ENCODE measurements at places on chromosomes 2 and 18.

GRCh38 chr2:70918016-70918415 is 17.7 kb upstream of the ATP6V1B1 start:
- no peak for DNase-seq

- DNase-seq: no peak
Observed at GRCh38 chr2:74646834-74647482, 1.2 kb downstream of the M1AP start.

- DNase-seq: no peak
Observed at GRCh38 chr2:2597712-2598111, 266.6 kb upstream of the MYT1L start.

GRCh38 chr2:115491186-115491793 is 1048.8 kb downstream of the DPP10 start:
- DNase-seq: no peak

DNA sequence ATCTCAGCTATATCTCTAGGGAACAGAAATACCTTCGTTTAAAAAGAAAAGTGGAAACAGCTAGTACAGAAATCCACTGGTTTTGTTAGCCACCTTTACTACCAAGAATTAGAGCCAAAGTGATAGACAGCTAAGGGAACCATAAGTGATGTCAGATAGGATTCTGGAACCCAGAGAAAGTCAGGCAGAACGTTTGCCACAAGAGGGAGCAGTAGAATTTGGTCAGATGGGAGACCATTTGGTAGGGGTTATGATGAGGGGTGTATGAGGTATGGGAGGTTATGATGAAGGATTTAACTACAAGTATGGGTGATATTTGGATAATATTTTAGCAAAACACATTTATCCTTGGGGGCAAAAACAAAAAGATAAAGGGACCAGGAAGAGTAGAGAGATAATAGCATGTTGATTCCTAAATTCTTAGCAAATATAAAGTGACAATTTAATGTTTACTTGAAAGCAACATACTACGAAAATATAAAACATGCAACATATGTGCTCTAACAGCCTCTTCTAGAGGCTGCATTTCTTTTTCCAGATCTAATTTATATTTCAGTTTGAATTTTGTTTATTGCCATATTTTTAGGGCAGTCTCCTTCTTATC is 3.3 kb downstream of the SLC8A1 start:
- peak; percentile 32 for DNase-seq

DNA sequence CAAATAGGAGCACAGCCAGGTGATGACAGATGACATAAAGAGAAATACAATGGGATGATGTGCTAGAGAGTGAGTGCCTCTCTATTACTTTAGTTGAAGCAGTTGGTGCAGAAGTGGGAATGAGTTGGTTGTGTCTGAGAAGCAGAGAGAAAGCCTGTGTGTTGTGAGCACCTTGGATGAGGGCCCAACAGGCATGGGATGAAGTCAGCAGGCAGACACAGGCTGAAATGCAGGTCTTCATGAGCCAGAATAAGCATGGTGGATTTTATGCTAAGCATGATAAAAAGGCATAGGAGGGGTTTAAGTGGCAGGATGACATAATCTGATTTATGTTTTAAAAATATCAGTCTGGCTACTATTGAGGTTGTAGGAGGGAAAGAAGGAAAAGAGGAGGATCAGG is 71.5 kb downstream of the KLHL14 start:
- DNase-seq: no peak

GRCh38 chr18:23994361-23994902 is 20.1 kb upstream of the TTC39C start:
- no peak for DNase-seq

DNA sequence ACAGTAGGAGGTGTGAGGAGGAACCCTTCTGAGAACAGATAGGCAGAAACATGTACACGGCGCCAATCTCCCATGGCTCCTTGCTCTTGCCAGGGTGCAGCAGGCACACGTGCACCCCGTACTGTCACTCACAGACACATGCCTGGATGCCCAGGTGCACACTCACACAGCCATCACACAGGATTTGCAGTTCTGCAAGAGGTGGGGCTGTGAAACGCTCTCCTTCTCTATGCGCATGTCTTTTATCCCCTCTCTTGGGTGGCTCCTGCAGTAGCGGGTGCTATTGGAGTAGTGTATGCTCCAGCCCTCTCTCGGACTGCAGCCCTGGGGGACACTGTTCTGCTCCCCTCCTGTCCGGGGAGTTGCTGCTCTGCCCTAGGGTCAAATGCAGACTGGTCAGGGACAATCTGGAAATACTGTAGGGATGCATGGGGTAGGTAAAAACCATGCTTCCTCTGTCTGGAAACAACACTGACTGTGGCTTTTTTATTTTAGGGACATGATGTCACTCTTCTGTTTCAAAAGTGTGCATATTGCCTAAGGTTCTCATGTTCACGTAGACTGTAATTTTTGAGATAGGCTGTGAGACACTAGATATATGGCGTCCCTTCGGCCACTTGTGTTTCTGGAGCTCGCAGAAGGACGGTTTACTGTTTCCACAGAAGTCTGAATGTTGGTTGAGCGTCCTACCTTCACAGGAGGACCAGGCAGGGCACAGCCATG is 118.5 kb downstream of the PRKCE start:
- no peak for DNase-seq

DNA sequence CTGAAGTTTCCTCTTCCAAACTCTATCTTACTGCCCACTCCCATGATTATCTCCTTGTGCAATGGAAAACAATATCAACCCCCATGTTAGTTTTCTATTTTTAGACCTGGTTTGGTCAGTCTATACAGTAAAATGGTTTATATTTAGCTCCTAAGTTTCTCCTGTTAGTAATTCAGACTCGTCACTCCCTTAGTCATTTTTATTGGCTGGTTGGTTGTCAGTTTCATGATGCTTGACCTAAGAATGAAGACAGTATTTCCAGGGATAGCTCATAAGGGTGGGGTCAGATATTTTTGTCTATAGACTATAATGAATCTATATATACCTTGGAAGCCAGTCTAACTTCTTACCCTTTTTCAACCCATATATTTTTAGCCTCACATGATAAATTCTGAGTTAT is 61.4 kb upstream of the NEUROD1 start:
- no peak for DNase-seq

DNA sequence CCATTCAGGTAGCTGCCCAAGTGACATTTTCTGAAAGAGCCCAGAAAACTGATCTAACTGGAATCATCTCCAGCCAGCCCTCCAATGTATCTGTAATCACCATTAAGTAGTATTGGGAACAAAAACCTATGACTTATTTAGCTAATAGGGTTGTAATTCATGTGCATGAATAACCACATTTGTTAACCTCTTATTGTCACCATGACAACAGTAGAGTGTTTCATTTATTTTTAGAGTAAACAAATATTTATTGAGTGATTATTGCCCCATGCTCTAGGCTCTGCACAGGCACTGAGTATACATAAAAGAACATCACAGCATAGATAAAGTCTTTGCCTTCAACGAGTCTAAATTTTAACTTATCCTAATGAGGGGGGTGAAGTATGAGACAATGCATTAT is 265.4 kb upstream of the UBE2E3 start:
- no peak for DNase-seq

DNA sequence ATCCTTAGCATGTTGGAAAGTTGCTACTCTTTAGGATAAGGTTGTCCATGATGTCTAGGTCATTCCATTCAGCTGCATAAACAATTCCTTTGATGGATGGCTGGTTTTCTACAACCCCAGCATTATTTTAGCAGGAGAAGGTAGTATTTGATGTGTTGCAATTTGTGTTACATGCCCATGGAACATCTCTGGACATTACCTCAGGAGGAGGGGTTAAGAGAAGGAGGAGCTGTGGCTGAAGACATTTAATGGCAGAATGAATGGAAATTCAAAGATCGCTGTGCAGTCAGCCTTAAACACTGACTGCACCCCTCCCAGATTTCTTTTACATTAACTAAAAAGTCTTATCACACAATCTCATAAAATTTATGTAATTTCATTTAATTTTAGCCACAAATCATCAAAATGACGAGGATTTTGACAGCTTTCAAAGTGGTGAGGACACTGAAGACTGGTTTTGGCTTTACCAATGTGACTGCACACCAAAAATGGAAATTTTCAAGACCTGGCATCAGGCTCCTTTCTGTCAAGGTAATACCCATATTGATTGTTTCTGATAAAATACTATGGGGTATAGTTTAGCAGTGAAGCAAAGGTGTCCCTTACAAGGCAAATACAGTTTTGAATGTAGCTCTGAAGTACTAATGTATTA is at the start of gene CPS1:
TSS of gene CPS1 (plus strand) at position 271 of the 652 bp plus-strand sequence. CDS start at position 406, 135 bp downstream.
- no peak for DNase-seq

DNA sequence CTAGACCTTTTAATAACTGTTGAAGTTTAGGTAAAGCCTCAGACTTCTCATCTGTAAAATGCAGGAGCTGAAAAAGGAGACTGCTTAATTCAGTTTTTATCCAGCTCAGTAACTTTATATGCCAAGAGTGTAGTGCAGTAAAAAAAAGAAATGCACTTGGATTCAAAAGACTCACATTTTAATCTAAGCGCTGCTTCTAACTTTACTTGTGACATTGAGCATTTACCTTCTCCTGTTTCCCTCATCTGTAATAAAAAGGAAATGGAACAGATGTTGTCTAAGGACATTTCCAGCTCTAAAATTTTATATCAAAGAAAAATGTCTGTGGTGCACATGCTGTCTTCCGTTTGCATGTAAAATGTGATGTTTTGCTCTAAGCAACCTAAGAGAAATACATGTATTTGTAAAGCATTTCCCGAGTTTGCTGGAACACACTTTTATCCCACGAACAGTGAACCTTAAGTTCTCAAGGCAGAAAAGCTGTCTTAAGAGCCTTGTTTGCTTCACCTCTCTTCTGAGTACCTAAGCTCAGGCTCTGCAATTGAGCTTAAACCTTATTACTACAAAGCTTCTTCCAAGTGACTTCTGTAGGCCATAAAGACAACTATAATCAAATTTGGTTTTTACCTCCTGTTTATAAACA is 24.2 kb upstream of the TANK start:
- no peak for DNase-seq

GRCh38 chr2:17628349-17629261 is 88.1 kb downstream of the VSNL1 start:
- peak; percentile 51 for DNase-seq

DNA sequence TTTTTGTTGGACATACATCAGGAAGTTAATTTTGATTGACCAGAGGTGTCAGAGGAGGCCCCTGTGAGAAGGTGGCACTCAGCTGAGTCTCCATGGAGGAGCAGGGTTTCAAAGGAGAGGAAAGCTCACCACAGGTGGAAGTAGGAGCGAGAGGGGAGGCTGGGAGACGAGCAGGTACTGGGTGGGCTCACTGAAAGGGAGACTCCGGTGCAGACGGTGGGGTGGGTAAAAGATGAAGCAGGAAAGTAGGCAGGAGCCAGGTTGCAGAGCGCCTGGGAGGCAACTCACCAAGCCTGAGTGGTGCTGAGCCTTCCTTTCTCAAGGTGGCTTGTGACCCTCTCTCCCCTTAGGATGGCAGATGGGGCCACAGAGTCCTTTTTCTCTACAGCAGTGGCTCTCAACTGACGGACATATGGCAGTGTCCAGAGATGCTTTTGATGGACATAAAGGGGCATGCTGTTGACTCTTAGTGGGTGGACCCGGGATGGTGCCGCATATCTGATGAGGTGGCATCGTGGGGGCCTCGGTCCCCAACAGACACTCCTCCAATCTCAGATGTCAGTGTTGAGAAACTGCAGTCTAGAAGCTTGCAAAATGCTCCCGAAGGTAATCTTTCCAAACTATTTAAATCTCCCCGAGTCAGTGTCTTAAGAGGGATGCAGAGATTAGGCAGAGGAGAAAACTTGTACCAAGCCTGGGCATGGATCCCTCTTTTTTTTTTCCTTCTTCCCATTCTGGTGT is 64.0 kb downstream of the LPIN1 start:
- DNase-seq: no peak

DNA sequence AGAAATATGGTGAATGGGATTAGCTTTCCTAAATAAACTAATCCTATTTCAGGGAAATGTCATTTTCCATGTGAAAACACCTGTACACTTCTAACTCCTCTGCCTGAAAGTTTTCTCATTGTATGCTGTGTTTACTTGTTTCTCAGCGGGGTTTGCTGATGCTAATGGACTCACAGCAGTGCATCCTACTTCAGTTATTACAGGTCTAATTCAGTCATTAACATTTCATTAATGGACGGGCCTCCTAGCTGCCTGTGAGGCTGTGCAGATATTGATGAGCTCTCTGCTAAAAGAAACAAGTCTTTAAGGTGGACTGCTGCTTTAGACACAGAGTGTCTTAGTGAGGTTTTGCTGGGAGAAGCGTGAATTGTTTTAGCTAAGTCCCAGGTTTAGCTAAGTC is 1342.0 kb upstream of the ZEB2 start:
- no peak for DNase-seq

DNA sequence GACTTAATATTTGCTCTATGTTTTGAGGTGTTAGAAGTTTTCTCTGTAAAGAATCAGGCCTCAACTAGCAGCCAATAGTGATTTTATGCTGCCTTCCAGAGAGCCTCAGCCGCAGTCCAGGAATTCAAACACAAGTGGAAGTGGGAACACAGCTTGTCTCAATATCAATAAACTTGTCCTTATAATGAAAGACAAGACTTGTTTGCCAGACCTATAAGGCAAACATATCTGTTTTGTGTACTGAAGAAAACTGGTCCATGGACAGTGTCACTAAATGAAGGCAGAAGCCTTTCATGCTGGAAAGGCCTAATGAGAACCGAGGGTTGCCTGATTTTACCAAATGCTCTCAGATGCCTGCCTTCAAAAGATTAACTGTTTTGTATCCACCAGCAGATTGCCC is 182.2 kb downstream of the EPHA4 start:
- DNase-seq: no peak

GRCh38 chr2:168649105-168649504 is 153.3 kb upstream of the NOSTRIN start:
- DNase-seq: no peak

DNA sequence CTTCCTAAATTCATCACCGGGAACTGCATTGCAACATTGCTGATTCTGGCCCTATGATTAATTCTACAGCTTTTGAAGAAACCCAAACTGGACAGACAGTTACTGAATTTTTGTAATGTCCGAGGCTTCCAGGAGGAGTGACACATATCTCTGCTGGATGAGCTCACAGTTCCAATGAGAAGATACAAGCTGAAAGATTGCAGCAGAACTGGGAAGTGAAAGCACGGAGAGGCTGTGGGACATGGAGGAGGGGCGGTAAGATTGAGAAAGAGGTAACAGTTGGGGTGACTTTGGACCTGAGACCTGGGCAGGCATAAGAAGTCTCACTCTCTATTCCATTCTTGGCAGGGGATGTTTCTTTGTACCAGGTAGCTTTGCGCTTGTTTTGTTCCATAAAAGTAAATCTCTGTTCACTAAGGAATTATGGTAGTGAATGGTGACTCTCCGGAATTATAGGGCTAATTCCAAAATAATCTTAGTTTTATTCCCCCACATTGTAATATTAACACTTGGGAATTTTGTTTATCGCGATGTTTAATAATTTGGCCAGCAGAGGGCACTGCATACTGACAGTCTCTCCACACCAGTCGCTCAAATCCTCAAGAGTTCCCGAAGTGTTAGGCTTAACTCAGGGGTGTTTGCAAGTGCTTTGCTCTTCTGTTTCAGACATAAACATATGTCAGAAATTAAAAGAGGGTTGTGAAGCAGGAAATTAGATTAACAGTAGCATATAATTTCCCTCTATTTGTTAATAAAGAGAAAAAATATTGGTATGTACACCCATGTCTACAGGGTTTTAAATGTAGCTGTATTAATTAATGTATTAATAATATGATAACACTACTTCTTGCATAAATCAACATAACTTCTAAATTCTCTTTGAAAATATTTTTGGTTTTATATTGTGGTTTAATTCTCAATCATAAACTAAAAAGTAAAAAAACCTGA is 201.4 kb downstream of the SOCS6 start:
- DNase-seq: peak; percentile 57

GRCh38 chr2:153307223-153307622 is 171.3 kb downstream of the RPRM start:
- no peak for DNase-seq

- no peak for DNase-seq
Observed at GRCh38 chr2:45241061-45241561, 231.9 kb upstream of the SIX2 start.
